GM23338 (cell line): ENCODE measurements at places on chromosomes 2 and 18. TPM values are rescaled to one million over a fixed set of nuclear protein-coding genes. Genes with fewer than 3 reads are reported as not detected.

DNA sequence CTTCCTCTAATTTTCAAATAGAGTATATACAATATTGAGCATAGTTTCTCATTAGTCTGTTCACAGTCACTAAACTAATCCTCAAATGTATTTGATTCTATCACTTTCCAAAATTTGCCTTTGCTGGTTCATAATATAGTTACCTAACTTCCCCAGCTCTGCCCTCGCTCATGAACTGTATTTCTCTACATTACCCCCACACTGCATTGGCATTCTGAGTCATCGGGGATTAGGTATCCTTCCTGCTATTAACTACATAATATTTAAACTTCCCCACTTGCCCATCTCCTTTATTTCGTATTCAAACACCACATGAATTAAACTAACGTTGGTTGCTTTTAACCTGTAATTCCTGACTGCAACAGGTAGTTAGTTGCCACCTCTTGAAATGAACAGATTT lies 14.8 kb upstream of the CLASP1 start:
- no peak for DNase-seq

DNA sequence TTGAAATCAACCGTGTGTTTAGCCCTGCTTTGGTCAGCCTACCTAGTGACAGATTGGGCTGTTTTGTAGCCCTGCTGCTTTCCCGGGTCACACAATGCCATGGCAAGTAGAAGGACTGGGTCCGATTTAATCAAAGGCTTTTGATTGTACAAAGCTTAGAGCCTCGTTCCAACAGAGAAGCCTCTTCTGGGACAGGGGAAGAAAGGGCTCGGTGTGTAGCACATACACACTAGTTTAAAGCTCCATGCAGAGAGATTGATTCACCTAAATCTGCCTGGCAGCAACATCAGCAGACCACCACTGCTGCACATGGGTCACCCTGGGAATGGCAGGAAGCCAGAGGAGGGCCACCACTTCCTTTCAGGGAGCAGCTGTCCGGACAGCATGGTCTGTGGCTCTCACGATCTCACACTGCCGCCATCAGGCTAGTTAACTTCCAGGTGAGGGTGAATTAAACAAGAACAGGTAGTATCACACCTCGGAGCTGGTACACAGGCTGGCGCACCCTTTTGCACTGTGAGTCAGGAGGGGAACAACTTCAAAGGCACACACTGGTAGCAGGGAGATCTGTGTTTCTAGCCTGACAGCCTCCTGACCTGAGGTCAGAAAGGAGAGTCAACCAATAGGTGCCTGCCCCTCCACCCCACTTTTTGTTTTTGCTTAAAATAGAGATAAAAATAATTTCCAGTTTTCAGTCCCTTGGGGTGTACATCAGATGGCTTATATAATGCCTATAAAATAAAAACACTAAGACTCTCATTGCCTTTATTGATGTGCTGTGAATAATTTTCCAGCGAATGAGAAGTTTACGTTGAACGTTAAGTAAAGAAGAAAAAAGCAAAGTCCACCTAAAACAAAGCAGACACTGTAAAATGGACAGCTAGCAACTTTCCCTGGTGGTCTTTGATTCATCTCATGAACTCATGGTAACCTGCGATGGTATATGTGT lies 108.5 kb downstream of the CDCA7 start:
- DNase-seq: peak; percentile 23

- no peak for DNase-seq
These were observed 109.9 kb upstream of the CRIM1 start for GRCh38 chr2:36245651-36246050.

DNA sequence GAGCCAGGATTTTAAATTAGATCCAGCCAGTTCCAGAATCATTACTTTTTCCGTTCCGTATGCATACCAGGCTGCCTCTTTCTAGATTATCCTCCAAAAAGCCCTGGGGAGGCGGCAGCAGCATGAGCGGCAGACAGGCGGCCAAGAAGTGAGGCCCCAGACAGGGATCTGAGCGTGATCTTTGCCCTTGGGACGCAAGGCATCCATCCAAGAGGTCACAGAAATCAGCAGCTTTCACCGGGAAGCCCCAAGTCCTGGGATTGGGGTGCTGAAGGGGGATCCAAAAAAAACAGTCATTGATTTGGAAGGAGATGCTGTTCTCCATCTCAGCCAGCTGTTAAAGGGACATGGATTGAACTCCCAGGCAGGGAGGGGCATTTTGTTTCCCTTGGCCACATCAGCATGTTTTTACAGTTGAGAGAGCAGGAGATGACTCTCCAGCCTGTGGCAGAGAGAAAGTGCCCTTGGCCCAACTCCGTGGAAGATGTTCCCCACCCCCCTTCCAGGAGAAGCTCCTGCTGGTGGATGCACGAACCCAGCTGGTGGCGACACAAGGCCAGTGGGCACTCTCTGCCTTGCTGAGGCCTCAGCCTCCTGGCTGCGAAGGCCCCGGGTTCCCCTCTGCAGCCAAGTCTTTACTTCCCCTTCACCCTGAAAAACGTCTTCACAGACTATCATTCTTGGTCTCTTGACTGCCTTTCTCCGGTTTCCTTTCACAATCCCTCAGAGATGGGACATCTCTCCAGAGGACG lies 265.6 kb downstream of the ANAPC1 start:
- no peak for DNase-seq

GRCh38 chr18:61096226-61096625 lies 237.0 kb upstream of the CDH20 start:
- no peak for DNase-seq

Gene PLGLB1
- total RNA-seq: 0.27 and 0.80 TPM in 2 replicates

GRCh38 chr2:106285237-106285829 lies 91.2 kb upstream of the UXS1 start:
- DNase-seq: no peak

Gene RFTN2
- total RNA-seq: 0.42 and 1.0 TPM in 2 replicates

- DNase-seq: no peak
These were observed 46.5 kb upstream of the SESTD1 start for GRCh38 chr2:179311101-179311500.

Gene ACAA2
- 123 and 126 TPM in 2 replicates for total RNA-seq

GRCh38 chr2:162734866-162735265 lies 103.7 kb downstream of the KCNH7 start:
- no peak for DNase-seq

DNA sequence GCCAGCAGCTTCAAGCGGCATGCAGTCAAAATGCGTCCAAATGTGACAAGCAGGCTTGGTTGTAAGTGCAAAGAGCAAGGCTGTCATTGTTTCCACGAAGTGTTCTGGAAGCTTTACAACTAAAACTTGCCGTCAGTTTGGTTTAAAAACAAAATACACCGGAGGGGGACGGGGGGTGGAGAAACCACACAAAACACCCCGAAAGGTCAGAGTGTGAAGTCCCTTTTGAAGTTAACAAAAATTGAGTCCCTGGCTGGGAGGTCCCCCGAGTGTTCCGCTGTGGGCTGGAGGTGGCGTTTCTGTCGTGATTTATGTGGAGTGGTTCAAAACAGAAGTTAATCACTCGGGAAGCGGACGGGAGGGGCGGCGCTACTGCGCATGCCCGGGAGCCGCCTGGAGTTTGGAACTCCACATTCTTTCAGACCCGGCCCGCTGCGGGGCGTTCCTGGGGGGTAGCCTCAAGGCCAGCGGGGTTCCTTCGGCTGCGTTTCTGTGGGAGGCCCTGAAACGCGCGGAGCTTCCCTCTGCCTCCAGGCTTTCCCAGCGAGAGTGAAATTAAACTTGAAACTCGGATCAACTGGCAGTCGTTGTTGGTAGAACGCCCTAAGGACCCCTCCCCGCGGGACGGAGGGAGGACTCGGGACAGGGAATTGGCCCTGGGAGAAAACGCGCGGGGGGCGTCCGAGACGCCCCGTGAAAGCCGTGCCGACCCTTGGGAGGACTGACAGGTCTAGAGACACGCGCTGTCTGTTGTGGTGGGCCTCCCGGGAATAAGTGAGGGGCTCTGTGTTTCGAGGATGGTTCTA lies 1.4 kb downstream of the TGIF1 start:
- peak; percentile 89 for DNase-seq

DNA sequence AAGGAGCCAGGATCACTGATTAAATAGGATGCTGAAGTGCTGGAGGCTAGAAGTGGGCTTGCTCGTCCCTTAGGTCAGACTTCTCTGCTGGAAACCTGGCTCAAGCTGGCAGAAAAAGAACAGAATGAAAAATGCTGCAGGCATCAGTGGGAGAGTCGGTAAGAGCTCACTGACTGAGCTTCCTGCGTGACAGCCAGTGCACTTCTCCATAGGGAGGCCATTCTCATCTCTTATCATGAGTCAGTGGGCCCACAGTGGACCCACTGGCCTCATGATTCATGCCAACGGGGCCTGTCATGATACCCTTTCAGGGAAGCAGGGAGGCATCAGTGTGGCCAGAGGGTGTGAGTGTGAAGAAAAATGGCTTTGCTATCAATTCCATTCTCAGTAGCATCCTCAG lies 498.2 kb downstream of the PTPRM start:
- DNase-seq: no peak

Gene ELAC1
- total RNA-seq: 3.2 and 3.8 TPM in 2 replicates

- DNase-seq: no peak
These were observed 138.4 kb downstream of the FAM161A start for GRCh38 chr2:61715506-61715905.

DNA sequence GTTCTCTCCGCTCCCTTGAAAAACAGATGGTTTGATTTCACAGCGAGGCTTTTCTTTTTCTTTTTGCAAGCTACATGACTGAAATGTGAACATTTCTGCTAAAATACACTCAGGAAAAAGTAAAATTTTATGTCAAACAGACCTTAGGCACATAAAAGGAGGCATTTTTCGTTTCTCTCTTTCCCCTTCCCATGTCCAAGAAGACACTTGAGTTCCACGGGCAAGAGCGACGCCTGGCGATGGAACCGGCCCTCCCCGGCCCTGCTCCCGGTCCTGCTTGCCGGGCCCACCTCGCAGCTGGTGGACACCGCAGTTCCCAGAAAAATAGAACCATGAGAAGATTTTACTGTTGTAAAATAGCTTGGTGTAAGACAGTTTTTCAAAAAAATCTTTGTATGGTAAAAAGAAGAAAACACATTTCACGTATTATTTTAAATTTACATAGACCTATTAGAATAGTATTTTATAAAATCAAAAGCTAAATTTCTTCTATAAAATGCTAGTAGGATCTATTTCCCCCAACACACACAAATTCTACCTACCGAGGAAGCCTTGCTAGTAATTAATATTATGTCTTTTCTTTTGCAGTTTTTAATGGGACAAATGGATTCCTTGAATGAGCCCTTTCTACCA lies 2.3 kb upstream of the ALKAL2 start:
- peak; percentile 80 for DNase-seq

DNA sequence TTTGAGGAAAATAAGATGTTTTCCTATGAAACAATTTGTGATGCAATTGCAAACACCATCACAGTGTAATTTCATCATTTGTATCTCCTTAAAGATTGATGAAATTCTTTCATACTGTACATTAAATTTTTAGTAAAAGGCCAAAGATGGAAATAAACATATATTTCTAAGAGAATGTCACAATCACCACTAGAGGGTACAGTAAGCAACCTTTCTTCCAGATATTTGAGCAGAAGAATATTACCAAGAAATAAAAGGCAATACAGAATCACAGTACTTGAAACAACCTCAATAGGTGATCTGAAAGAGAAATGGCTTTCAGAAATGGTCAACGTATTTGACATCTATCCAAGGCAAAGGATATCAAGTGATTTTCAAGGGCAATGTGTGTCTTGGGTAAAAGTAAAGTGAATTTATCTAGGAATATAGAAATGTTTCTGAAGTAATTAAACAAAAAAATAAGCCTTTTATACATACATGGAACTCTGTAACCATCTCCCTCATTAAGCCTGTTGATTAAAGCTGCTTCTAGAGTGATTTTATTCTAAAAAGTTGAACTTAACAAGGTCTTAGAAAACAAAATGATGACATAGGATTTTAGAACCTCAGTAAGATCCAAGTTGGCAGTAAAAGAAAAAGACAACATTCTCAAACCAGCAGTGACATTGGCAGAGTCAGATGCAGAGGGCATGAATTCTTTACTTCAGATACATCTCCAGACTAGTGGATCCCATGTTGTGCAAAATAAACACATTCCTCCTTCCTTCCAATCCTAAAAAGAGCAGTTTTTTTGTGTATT lies 90.3 kb upstream of the SESTD1 start:
- no peak for DNase-seq

DNA sequence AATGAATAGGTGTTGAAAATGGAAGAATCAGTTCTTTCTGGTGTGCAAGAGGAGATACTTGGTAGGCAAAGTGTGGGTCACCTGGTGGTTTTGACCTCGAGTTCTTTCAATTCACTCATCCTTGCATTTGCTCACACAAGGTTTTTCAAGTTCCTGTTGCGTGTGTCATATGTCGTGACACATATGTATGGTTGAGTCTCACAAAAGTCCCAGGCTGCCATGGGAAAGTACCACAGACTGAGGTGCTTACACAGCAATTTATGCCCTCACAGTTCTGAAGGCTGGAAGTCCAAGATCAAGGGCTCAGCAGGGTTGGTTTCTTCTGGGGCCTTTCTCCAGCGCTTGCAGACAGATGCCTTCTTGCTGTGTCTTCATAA lies 64.4 kb downstream of the NCK2 start:
- DNase-seq: no peak

Gene OTOS
- not detected in 2 replicates for total RNA-seq

- no peak for DNase-seq
These were observed 1491.9 kb upstream of the CELF4 start for GRCh38 chr18:39057423-39058064.

DNA sequence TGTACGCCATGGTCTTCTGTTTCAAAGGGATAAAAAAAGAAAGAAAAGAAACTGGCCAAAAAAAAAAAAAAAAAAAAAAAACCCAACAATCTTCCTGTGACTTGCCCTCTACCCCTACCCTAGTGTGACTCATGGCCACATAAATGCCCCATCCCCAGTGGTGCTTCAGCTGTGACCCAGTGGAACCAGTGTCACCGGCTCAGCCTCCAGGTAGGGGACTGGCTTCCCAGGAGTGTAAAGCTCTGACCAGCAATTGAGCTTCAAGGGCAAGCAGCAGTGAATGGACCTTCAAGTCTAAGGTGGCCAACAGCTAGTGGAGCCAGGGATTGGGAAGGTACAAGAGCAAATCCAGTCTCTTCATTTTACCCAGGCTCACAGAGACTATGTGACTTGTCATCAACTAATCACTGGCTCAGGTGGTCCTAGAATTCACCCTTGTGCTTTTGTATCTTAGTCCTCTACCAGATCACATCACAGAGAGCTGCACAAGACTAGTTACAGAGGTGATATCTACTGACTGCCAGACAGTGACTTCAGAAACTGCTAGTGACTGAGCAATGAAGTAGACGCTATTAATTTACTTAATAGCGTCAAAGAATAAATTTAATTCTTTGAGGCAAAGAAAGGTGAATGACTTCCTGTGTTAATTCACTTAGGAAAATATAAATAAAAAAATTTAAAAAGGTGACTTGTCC lies 1.3 kb upstream of the TGFBRAP1 start:
- no peak for DNase-seq

DNA sequence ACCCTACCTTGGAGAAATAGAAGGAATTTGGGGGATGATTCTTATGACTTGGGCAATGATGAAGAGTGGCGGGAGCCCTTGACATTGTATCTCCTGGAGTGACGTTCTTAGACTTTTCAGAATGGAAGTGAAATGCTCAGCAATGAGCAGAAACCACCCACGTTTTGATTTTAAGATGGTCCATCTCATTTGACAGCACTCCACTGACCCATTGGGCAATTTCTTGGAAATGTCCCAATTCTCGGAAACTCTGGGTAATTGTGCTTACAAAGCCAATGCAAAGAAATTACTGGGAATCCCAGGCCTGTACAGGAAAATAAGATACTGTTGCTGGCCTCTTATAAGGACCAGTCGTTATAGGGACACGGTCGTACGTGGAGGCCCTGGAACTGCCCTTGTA lies 170.0 kb upstream of the COPS8 start:
- DNase-seq: no peak

GRCh38 chr18:2971741-2972552 lies 41.0 kb downstream of the LPIN2 start:
- DNase-seq: no peak

- DNase-seq: no peak
These were observed 9.4 kb downstream of the MLPH start for GRCh38 chr2:237496428-237496827.
